Activated naive CD4-positive, alpha-beta T cell treated with anti-CD3 and anti-CD28 coated beads, Interleukin-2, amount 50 U/mL, for 72 hours (primary cell): ENCODE measurements at places on chromosomes 3 and 15.
A peak's percentile ranks its signal among the peaks of the same experiment; 100 is the strongest.

DNA sequence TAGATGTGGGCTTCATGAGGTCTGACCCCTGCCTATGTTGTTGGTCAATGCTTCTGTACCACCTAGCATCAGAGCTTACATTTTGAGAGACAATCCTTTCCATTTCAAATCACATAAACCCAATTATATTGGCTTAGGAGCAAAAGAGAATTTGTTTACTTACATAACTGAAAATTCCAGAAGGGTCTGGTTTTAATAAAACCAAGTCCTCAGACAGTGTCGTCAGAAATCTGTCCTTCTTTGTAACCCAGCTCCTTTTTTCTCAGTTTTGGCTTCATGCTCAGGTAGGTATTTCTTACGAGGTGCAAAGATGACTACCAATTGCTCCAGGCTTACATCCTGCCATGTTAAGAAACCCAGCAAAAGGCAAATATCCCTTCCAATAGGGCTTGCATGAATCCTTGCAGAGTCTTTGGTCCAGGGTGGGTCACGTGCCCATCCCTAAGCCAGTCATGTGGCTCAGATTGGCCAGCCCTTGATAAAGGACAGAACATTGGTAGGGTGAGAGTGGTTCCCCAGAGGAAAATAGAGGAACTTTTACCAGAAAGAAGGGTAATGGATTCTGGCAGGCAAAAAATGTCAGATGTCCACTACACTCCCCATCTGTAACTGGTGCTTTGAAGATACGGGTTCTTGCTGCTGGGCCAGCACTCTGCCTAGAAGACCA is 50.2 kb upstream of the VILL start:
- no peak for DNase-seq

GRCh38 chr3:16373341-16373946 is 108.4 kb downstream of the OXNAD1 start:
- DNase-seq = no peak

- DNase-seq = no peak
Measured at GRCh38 chr3:111809186-111809585, 49.9 kb upstream of the PHLDB2 start.

GRCh38 chr3:45343947-45344346 is 44.4 kb upstream of the LARS2 start:
- no peak for DNase-seq

- no peak for DNase-seq
Measured at GRCh38 chr3:60333710-60334109, 917.5 kb downstream of the FHIT start.

- DNase-seq = peak; percentile 81
Measured at GRCh38 chr3:172673210-172673679, 37.6 kb downstream of the NCEH1 start.

GRCh38 chr3:24475925-24476324 is 18.7 kb downstream of the THRB start:
- DNase-seq = no peak

GRCh38 chr3:172085557-172085895 is 46.1 kb downstream of the FNDC3B start:
- DNase-seq = no peak

DNA sequence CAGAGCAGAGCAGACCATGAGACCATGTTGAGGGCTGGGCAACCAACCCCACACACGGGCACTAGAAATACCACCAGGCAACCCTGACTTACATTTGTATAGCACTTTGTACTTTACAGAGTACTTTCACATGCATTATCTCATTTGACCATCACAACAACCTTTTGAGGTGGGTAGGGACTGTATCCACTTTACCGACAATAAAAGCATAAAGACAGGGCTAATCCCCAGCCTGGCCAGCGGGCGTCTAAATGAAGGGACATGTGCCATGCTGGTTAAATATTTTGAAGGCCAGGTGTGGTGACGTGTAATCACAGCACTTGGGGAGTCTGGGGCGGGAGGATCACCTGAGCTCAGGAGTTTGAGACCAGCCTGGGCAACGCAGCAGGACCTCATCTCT is 23.6 kb downstream of the RASGRP1 start:
- DNase-seq = no peak

DNA sequence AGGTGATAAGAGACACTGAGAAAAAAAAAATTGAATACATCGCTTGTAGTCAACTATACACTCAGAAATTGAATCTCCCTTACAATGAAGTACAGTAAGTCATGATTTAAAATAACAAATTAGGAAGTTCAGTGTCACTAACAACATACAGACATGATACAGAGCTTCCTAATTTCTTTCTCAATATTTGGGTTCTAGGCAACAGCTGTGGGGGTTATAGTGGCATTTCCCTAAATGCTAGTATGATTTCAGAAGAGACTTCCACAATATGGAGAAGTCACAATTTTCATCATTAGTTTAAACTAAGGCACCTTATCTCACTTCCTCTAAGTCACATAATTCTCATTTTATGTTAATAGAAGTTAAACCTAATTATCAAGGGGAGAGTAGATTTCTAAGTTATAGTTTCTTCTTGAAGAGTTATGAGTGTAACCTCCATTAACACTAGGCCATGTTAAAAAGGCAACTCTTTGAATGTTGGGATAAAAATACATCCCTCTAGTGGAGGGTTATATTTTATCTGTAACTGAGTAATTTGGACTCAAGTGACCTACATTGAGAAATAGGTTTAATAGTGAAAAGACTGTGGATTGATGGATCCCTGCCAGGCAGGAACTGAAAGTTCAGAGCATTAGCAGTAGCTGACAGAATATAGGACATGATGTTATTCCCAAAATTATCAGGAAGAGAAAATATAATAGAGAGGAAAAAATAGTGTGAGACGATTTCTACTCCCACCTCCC is 286.0 kb upstream of the SUCLG2 start:
- DNase-seq = no peak

GRCh38 chr3:175335229-175335628 is 476.1 kb downstream of the NAALADL2 start:
- no peak for DNase-seq

GRCh38 chr3:102329066-102329465 is 105.7 kb upstream of the ZPLD1 start:
- DNase-seq = no peak

GRCh38 chr3:23488618-23489017 is 285.5 kb downstream of the UBE2E2 start:
- no peak for DNase-seq
